Astrocyte (in vitro differentiated cells and primary cell): ENCODE measurements at places on chromosomes 4 and X. TPM values are rescaled to one million over a fixed set of nuclear protein-coding genes. Genes with fewer than 3 reads are reported as not detected.

GRCh38 chr4:34921391-34921790, 1322.9 kb downstream of the ARAP2 start:
- no peak for DNase-seq

DNA sequence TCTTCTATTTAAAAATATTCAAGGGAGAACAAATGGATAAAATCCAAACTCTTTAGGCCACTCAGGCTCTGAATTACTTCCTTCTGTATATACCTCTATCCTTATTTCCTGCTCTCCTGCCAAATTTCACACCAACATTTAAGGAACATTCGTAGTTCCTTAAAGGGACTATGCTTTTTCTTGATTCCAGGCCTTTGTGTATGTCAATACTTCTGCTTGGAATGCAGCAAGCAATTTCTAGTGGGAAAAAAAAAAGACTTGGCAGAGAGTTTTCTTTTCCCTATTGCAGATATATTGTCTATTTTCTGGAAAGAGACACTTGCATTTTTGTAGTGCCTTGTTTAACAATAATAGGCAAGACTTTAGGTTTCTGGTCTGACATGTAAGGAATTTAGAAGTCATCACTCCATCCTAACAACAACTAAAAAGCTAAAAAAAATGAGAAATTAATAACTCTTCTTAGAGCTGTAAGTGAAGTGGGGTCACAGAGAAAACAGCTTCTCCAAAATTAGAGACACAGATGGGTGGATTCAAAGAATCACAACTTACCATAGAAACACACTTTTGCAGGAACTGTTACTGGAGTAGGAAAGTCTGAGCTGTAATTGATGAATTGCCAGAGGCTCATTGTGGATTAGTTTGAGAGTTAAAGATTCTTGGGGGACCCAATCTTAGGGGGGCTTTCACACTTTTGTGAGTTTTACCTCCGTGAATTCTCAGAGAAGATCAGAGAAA, 2.1 kb upstream of the ADH5 start:
- peak; percentile 26 for DNase-seq

- DNase-seq = peak; percentile 51
Measured at GRCh38 chrX:45781901-45782553, 581.4 kb upstream of the DIPK2B start.

- no peak for DNase-seq
Measured at GRCh38 chr4:48899432-48899749, 7.2 kb downstream of the OCIAD2 start.

DNA sequence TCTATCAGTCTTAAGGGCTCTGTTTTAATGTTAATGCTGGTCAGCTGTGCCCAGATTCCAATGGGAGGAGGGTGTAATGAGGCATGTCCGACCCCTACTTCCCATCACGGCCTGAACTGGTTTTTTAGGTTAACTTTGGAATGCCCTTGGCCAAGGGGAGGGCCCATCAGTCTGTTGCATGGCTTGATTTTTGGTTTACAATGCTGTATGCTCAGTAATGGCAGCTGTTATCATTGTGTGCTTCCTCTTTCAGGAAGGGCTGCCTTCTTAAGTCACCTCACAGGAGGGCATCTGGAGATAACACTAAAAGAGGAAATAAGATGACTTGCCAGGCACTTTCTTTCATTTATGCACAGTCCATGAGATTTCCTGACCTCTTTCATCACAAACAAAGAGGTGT, 36.3 kb downstream of the ATXN3L start:
- peak; percentile 28 for DNase-seq

The BEND2 gene
- total RNA-seq = not detected in 2 replicates

GRCh38 chrX:103818842-103819619, 13.0 kb downstream of the RAB9B start:
- DNase-seq = no peak

DNA sequence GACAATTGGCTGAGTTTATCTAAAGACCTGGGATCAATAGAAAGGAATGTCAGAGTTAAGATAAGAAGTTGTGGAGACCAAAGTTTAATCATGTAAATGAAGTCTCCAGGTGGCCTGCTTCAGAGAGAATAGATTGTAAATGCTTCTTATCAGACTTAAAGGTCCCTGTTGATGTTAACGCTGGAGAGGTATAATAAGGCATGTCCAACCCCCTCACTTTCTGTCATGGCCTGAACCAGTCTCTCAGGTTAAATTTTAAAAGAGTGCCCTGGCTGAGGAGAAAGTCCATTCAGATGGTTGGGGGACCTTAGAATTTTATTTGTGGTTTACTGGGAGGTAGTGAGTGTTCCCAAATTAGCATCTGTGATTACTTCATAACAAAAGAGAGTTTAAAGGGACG, 86.7 kb downstream of the AKAP4 start:
- DNase-seq = no peak

The PFKFB1 gene
- total RNA-seq = 0.34 TPM in 1 of 2 replicates, not detected in the other

GRCh38 chr4:99234331-99235010, 15.4 kb upstream of the ADH6 start:
- no peak for DNase-seq

DNA sequence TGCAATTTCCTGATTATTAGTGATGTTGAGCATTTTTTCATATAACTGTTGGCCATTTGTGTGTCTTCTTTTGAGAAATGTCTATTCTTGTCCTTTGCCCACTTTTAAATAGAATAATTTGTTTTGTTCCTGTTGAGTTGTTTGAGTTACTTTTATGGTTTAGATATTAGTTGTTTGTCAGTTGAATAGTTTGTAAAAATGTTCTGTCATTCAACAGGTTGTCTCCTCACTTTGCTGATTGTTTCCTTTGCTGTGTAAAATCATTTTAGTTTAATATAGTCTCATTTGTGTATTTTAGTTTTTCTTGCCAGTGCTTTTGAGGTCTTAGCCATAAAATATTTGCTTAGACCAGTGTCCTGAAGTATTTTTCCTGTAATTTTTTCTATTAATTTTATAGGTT, 181.8 kb upstream of the GLRA2 start:
- DNase-seq = no peak

The AFF2 gene
- 8.3 and 8.9 TPM in 2 replicates for total RNA-seq

The OFD1 gene
- total RNA-seq = 16.1 and 22.0 TPM in 2 replicates

DNA sequence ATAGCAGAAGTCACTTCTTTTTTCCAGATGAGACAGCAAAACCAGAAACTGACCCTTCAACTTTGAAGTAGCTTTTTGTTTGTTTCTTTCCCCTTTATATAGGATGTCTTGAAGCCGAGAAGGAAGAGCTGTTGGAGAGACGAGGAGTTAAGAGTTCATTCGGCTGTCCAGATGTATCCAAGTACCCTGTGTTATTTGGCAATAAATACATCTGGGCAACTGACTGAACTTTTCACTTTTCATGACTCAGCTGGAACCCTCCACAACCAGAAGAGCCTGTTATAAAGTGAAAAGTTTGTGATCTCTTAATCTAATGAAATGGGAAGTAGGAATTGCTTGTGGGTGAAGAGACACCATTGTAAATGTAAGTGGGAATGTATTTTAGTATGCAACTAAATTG, 131.2 kb downstream of the HTR2C start:
- DNase-seq = no peak

The DDX3X gene
- 204 and 242 TPM in 2 replicates for total RNA-seq

The PSAPL1 gene
- total RNA-seq = not detected in 2 replicates

- DNase-seq = no peak
Measured at GRCh38 chrX:102979536-102979935, 42.5 kb downstream of the RAB40AL start.

- DNase-seq = no peak
Measured at GRCh38 chr4:160450876-160451275, 1348.0 kb downstream of the RAPGEF2 start.

- peak; percentile 57 for DNase-seq
Measured at GRCh38 chr4:135365065-135365464, 1163.5 kb upstream of the PABPC4L start.

- no peak for DNase-seq
Measured at GRCh38 chrX:78456909-78457308, 129.5 kb upstream of the CYSLTR1 start.

- peak; percentile 41 for DNase-seq
Measured at GRCh38 chr4:75660491-75660890, 12.7 kb downstream of the G3BP2 start.

DNA sequence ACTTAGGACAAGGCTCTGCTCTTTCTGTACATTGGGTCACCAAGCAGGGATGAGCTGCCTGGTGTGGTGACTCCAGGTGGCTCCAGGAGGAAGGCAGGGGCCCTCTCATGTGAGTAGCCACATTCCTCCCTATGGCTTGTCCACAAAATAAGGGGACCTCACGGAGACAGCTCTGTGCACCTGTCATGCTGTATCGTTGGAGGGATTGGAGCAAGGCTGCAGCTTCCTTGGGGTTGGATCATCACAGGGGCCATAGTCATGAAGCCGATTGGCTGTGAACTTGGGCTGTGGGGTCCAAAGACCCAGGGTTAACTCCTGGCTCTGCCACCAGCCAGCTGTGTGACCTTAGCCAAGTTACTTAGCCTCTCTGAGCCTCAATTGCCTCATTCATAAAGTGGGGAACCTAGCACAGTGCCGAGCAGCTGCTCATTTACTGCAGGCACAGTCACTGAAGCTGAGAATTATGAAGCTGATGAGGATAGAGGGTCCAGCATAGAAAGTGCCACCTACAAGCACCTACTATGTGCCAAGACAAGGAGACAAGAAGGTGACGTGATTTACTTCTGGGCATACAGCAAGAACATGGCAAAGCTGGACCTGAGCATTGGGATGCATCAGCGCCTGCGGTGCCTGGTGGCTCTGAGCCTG, 11.8 kb upstream of the KIAA0232 start:
- no peak for DNase-seq

DNA sequence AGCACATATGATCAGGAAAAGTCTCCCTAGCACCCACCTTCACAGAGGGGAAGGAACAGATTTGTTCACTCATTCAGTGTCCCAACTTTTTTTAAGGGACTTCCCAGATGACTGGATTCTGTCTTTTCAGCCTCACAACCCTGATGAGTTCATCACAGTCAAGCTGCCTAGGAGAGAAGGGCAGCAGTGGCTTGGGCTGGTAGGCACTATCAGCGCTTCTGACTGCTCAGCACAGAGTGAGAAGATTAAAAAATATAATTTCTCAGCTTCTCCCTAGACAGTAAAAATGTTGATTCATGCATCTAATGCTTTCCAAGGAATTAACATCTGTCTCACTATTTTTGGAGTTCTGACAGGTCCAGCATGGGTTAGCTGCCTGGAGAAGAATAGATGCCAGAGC, 328.2 kb downstream of the DTHD1 start:
- no peak for DNase-seq

GRCh38 chrX:46367491-46367890, 177.7 kb downstream of the ZNF674 start:
- no peak for DNase-seq

The ITIH6 gene
- total RNA-seq = not detected in 2 replicates

The ARX gene
- not detected in 2 replicates for total RNA-seq
